Stimulated activated CD4-positive, alpha-beta T cell treated with anti-CD3 and anti-CD28 coated beads, Interleukin-2, amount 100 ng/mL, for 24 hours (primary cell): ENCODE measurements at places on chromosomes 12 and 14.

DNA sequence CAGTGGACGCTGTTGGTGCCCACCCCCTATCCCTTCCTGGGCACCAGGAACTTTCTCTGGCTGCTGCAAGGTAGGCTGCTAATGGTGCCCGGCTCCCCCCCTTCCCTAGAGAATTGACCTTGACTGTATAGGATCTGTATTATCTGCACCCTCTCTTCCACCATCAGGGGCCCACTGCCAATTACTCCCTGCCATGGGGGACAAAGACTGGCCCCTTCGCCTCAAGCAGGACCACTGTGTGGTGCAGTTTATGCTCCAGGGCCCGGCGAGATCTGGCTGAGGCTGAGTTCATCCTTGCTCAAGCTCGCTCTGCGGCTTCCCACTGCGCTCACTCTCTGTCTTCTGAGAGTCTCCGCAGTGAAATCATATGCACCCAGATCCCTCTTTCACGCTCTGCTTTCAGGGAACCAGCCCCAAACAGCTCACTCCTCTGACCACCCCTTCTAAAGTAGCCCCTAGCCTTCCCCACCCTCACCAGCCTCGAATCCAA lies 95.2 kb downstream of the LGMN start:
- no peak for DNase-seq

GRCh38 chr12:75738486-75738885 lies 227.1 kb upstream of the KRR1 start:
- DNase-seq, result peak; percentile 32

GRCh38 chr12:108442067-108442466 lies 73.0 kb upstream of the FICD start:
- no peak for DNase-seq

DNA sequence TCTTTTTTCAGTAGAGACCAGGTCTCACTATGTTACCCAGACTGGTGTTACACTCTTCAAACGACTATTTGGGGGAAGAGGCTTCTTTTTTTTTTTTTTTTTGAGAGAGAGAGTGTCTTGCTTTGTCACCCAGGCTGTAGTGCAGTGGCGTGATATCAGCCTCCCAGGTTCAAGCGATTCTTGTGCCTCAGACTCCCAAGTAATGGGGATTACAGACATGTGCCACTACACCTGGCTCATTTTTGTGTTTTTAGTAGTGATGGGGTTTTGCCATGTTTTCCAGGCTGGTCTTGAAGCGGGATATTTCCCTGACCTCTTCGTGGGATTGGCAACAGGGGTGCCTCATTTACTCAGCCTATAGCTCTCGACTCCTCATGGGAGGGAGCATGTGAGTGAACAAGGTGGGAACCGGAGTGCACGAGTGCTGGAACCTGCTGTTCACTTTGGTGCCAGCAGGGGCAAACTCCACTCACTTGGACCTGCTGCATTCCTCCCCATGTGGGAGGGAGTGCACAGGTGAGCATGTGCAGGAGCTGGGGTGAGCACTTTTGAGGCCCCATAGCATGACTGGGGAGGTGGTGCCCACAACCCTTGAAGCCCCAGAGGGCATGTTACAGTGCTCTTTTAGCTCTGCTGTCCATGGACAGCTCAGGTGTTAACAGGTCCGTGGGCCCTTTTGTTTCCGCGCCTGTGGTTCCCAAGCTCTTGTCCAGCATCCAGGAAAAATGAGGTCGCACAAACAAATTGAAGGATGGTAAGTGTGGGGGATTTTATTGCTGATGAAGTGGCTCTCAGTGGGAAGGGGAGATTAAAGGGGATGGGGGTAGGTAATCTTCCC lies 79.1 kb upstream of the HECTD1 start:
- DNase-seq, result no peak
